Caki2 (cell line): ENCODE measurements at places on chromosomes 13 and 19.

DNA sequence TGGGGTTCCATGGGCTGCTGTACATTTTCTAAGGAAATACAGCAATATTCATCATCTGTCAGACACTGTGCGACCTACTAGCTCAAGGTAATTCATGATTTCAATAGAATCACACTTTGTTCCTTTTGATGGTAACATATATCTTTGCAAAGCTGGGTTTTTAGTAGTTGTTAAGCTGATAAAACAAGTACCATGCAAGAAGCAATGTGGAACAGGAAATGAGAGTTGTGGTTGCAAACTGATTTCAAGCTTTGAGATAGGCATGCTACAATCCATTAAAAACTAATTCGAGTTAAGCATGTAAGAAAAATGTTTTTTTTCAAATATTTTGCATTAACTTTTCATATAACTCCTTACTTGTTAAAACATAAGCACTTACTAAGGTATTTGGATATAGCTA lies 6.8 kb upstream of the MBNL2 start:
- no peak for DNase-seq

- DNase-seq: peak; percentile 43
Observed at GRCh38 chr13:102555914-102556553, 40.8 kb upstream of the TPP2 start.

DNA sequence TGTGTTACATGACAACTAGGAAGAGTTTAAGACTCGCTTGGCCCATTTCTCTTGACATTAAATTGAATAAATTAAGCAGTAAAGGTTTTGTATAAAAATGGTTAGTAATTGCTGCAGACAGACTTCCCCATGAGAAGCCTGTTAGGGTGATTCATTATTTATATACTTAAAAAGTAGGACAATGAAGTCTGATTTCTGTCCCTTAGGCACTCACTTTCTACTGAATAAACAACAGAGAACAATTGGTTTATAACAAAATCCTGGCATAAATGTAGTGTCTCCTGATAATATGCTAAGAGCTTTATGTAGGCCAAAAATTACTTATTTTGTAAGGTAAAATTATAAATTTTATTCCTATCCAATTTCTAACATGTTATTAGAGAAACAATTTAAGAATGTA lies 2138.5 kb upstream of the PCDH20 start:
- DNase-seq: no peak

DNA sequence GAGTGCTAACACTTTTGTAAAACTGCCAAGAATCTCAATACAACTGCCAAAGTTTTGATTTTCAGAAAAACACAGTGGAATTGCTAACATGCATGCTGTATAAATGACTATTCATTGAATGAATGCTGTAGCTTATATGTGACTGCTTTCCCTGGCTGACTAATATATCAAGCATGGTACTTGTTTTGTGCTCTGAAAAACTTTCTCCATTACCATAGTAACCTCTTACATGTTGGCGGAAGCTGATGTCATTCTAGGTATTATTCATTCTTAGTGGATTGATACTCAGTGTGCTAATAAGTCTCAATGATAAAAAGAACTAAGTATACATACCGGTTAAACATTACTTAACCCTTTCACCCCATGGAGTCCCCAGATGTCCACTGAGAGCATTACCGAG lies 166.1 kb upstream of the MYO16 start:
- peak; percentile 52 for DNase-seq

GRCh38 chr13:98346904-98347636 lies 170.0 kb upstream of the RNF113B start:
- DNase-seq: no peak

DNA sequence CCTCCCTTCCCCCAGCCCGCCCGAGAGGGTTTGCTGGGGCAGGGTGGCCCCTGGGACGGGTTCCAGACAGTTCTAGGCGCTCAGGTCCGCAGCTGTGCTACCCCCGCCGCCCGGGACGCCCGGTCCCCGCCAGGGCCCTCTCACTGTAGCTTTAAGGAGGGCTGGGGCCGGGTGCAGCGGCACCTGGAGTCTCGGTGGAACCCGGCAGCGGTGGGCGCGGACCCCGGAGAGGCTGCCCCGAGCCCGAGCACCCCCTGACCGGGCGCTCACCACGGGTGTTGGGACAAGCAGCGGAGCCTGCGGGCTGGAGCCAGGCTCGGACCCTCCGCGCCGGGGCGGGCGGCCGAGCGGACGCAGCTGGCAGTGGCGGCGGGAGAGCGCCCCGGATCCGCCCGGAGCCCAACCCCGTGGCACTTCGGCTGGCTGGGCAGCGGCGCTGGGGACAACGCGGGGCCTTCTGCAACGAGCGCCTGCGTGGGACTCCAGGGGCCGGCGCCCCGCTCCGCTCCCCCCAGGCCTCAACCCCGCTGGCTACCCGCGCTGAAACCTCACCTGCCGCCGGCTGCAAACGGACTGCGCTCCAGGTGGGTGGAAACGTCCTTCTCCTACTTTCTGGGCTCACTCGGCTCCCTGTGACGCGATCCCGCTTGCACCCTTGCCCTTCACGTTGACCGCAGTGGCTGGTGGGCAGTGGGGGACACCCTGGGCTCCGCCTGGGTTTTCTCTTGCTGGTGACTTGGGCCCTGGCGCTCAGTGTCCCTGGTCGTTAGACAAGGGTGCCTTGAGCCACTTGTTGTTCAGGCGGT lies 81.1 kb downstream of the ZNF429 start:
- DNase-seq: no peak

DNA sequence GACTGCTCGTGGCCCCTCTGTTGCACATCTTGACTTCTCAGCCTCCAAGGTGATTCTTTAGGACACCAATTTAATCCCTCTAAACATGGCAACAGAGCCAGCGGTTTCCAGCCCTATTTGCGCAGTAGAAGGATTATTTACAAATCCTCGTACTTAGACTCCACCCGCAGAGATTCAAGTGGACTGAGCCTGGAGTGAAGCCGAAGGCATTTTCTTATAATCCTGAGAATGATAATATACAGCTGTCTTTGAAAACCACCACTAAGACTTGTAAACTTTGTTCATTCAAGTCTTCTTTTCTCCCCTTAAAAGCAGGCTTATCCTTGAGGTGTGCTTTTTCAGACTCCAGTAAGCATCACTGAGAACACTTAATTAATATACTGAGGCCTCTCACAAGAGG lies 4.8 kb upstream of the DPRX start:
- no peak for DNase-seq

DNA sequence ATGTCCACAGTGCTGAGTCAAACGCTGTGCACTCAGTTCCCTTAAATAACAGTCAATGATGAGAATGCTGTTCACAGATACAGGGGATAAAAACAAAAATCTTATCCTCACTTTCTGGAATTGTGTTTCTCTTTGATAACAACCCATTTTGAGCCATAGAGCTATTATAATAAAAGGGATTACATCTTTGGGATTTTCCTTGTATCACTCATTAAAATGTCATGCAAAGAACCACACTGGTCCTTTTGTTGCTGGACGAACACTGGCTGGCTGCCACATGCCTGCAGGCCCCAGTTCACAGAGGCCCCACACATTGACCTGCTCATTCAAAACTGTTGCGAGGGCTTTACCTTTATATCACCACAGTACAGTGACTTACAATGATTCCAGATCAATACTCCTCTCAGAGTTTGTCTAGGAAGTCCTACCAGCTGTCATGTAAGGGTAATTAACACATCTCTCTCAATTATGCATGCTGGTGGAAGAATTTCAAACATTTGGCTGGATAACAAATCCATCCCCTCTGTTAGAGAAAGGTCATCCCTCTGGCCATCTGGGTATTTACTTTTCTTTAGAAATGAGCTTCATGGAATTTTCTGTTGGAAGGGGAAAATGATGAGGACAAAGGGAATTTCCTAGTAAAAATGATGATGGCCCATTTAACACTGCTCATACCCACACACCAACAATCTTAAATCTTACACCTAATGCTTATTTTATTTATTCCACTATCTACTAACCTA lies 85.9 kb downstream of the MBNL2 start:
- DNase-seq: peak; percentile 87

DNA sequence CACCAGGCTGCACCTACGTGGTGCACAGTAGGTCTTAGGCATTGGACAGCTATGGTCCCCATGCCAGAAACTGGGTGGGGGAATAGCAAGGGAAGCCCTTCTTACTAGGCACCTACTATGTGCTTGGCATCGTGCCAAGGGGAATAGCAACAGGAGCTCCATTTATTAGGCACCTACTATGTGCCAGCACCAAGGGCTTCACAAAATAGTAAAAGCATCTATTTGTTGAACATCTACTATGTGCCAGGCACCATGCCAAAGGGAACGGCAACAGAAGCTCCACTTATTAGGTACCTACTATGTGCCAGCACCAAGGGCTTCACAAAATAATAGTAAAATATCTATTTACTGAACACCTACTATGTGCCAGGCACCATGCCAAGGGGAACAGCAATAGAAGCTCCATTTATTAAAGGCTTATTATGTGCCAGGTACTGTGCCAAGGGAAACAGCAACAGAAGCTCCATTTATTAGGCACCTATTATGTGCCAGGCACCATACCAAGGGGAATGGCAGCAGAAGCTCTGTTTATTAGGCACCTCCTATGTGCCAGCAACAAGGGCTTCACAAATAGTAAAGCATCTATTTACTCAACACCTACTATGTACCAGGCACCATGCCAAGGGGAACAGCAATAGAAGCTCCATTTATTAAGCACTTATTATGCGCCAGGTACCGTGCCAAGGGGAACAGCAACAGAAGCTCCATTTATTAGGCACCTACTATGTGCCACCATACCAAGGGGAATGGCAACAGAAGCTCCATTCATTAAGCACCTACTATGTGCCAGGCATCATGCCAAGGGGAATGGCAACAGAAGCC lies 108.5 kb downstream of the PTPRS start:
- DNase-seq: no peak

GRCh38 chr19:1087813-1088415 lies 7.3 kb downstream of the POLR2E start:
- DNase-seq: no peak

DNA sequence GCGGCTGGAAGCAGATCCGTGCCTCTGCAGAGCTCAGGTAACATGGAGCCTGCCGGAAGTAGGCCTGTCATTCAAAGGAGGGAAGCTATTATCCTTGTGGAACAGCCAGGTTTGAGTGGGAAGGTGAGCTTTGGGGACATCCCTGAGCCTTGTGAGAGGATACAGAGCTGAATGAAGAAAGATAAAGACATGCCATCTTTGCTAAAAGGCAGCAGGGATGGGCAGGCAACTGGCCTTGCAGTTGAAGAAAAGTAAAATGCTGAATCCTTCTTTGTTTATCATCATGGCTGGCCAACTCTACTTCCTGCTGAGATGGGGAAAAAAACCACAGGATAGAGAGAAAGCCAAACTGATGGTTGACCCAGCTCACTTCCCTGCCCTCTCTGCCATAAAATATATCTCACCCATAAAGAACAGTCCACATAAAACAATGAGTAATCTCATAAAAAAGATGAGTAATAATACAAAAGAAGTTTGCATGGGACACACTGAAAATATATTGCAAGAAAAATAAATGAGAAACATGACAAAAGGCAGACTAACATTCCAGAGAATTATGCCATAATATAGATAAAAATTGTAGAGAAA lies 226.3 kb downstream of the DLEU7 start:
- peak; percentile 50 for DNase-seq

DNA sequence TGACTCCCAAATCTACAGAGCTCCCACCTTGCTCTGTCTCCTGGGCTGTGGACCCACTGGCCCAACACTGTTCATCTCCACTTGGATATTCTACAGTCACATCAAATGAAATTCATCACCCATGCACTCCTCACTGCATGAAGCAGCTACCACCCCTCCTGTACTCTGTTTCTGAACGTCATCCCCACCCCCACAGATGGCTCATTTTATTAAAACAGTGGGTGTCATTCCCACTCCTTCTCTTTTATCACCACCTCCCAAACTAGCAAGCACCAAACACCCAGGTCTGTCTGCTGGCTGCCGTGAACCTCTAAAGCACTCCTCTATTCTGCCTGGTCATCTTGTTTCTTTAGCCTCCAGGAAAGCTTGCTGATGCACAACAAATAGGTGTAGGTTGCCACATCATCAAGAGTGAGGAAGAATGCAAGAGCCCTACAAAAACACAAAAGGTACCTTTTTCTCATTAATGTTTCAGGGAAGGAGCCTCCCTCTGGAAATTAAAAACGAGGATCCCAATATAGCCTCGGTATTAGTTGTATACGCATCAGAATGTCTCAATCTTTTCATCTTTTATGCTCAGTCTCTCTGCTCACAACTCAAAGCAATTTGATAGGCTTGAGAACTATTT lies 91.8 kb downstream of the MIPEP start:
- DNase-seq: no peak

DNA sequence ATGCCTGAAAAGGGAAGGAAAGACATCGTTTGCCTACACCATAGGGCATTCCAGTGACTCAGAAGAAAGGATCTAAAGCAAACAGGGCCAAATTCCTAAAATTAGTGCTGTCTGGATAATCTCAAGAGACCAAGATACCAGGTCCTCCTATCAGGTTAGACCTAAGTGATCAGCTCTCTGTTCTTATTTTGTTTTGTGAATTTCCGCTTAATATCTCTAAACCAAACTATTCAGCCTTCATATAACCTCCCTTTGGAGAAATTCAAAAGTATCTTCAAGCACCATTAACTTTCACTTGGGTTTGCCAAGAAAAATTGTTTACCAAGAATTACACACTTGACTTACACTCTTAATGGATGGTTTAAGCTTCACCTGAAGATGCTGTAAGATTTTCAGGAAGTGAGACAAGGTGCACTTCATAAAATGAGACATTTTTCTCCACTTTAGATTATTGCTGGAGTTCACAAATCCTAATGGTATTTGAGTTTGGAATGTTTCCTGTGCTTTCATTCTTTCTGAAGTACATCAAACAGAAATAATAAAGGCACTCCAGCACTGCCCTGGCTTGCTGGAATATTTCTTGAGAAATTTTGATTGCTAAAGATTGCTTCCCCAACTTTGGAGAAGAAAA lies 376.1 kb downstream of the LMO7 start:
- peak; percentile 84 for DNase-seq

DNA sequence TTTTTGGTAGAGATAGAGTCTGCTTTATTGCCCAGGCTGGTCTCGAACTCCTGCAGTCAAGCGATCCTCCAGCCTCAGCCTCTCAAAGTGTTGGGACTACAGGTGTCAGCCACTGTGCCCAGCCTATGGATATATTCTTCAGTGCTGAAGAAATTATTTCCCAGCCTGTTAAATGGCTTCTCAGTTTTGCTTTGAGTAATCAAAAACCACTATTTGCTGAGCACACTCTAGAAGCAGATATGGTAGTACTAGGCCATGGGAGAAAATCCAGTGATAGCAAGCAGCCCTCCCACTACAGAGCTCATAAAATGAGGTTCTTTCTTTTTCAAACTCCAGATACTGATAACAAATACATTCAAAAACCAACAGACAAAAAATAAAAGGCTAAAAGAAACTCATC lies 80.6 kb upstream of the CLDN10 start:
- no peak for DNase-seq
